T-helper 22 cell (primary cell): ENCODE measurements at places on chromosomes 2 and 18.

- DNase-seq: no peak
These were observed 248.1 kb upstream of the SALL3 start for GRCh38 chr18:78731398-78732032.

DNA sequence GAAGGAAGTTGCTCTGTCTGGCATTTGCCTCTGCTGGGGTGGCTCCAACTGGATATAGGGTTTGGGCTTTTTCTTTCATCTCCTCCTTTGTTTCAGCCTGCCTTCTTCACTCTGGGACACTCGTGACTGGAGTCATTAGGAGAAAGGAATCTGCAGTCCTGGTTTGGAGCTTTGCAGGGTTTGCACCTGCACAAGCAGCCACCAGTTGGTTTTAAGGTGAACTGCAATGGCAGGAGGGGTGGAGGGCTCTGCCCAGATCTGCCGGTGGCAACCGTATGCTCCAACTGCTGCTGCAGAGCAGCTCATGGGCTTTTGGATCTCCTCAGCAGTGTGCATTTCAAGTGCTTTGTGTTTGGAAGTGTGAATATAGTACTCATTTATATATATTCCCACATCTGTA lies 131.3 kb upstream of the MGAT5 start:
- DNase-seq: no peak

GRCh38 chr2:191512216-191512835 lies 165.6 kb upstream of the NABP1 start:
- DNase-seq: no peak

DNA sequence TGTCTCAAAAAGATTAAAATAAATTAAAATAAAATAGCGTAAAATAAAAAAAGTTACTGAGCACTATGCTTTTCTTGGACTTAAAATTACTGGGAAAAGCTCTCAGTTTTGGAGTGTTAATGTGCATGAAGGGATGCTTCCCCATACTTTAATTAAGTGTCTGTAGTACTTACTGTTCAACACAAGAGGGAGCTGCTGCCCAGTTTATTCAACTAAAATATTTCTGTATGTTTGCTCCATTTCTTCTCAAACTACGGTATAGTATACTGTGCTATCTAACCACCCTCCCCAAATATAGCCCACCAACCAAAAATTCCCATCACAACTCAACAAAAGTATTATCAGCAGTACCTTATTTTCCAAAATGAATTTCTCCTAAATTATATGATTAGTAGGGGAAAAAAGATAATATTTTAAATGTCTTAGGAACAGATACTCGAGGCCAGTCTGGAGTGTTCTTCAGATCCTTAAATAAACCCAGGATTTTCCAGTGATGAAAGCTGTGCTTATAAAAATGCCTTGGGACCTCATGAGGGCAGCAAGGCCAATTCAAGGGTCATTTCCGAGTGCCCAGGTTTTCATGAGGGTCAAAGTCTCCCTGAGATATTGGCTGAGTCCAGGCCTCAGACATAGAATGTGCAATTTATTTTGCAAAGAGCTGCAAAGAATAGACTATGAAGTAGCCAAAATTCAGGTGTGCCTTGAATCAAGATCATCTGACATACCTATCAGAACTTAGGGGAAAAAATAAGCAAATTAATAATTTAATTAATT lies 64.1 kb downstream of the CHRNA1 start:
- DNase-seq: no peak

- no peak for DNase-seq
These were observed 472.9 kb downstream of the PTPRM start for GRCh38 chr18:8040021-8040420.

DNA sequence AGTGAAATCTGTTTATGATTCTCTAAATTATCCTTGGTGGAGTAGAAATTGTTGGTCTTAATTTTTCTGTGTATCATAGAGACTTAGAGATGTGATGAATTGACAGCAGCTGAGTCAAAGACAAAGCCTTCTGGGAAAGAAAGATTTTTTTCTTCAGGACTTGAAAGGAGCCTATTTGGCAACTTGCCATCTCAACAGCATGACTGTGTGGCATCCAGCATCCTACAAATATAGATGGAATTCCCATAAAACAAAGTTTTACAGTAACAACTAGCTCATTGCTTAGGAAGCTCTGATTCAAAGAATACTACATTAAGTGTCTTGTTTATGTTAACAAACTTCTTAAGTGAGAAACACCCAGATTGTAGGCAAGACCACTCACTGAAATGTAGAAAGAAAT lies 79.2 kb upstream of the SETBP1 start:
- no peak for DNase-seq

DNA sequence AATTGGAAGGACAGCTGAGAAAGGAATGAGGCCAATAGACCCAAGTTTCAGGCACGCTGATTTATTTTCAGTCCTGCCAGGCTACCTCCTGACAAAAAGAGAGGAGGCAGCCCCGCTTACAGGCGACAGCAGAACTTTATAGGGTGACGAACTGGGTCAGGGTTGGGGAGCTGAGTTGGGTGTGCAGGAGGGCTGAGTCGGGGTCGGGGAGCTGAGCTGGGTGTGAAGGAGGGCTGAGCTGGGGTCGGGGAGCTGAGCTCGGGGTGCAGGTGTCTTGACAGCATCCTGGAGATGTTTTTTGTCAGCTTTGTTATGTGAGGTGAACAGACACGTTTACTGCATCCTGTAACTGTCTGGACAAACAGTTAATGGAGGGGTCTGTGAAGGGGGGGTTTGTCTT lies 342.2 kb downstream of the ADCYAP1 start:
- DNase-seq: no peak

DNA sequence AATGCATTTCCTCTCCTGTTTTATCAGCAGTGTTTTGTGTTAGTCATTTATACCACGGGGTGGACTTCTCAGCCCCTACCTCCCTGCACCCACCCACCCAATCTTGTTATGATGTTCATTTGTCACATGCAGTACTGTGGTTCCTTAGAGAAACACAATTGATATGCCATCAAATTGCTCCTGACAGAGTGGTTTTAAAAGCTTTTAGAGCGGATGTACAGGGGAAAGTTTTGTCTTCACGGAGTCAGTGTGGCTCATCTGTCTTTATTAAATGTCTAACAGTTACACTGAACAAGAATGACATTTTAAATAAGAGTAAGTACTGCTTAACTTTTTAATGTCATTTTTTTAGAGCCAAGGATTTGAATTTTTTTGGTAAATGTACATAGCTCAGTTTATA lies 156.9 kb downstream of the LRRTM1 start:
- no peak for DNase-seq
